ENCODE measurements at places on chromosomes 13 and 19.

- DNase-seq = no peak
These were observed 567.7 kb downstream of the GPC6 start for GRCh38 chr13:93794197-93794885.

GRCh38 chr13:111917086-111917485 is 149.9 kb upstream of the SOX1 start:
- DNase-seq = no peak

GRCh38 chr13:97568850-97569249 is 134.9 kb downstream of the RAP2A start:
- DNase-seq = no peak

GRCh38 chr13:94182185-94182761 is 297.2 kb downstream of the DCT start:
- DNase-seq = no peak

GRCh38 chr19:17125728-17126677 is 50.4 kb downstream of the MYO9B start:
- no peak for DNase-seq

DNA sequence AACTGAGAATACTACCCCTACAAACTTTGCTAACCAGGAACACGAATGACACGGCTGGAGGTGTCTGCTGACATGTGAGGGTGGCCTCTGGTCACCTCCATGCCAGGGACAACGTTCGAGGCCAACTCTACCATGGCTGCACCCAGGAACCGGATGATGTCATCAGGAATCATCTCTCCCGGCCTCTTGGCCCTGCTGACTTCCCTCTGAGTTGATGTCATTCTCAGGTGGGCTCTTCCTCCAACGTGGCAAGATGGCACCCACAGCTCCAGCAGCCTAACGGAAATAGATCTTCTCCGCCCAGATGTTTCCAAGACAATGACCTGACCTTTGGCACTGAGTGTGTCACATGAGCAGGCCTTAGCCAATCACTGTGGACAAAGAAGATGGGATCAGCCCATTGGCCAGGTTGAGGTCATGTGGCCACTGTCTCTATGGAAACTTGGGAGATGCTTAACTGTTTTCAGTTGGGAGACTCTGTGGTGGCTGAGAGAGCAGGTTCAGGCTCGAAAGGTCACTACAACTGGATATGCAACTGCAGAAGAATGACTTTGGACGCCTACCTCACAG is 15.0 kb downstream of the MBD3L2B start:
- DNase-seq = no peak

DNA sequence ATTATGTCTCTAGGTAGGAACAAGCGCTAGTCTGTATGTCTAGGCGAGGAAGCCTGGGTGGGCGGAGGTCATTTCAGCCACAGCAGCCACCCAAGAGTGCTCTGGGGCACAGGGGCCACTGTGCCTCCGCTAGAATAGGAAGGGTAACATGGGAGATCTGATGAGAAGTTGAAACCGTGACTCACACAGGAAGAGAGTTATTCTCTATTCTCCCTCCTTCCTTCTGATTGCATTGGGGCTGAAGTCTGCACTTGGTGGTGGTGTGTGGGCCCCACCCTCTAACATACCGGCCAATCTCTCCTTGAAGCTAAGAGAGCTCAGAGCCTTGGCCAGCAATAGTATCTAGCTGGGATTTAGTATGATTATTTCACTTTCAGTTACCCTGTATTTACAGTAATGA is 20.3 kb upstream of the GGACT start:
- no peak for DNase-seq

DNA sequence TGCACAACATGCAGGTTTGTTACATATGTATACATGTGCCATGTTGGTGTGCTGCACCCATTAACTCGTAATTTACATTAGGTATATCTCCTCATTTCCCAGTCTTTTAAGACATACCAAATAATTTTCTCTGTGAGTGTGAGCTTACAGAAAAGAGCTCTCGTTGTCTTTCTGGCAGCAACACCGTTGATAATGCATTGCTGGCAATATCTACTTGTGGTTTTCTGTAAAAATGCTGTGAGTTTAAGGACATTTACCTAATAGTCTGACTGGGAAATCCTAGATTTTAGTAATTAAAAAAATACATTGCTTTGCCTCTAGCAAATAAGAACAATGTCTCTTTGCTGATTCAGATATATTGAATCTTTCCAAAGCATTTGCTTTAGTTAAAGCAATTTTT is 8.4 kb downstream of the IGFL3 start:
- no peak for DNase-seq
